ENCODE measurements at places on chromosomes 12 and 14.

GRCh38 chr12:13472690-13473089 is 276.2 kb downstream of the EMP1 start:
- no peak for DNase-seq

GRCh38 chr14:94771906-94772490 is 2.1 kb upstream of the GSC start:
- no peak for DNase-seq

- DNase-seq = no peak
These were observed 765 bp downstream of the TMEM120B start for GRCh38 chr12:121713257-121713777.

- DNase-seq = no peak
These were observed 17.7 kb upstream of the POP5 start for GRCh38 chr12:120598674-120599463.

DNA sequence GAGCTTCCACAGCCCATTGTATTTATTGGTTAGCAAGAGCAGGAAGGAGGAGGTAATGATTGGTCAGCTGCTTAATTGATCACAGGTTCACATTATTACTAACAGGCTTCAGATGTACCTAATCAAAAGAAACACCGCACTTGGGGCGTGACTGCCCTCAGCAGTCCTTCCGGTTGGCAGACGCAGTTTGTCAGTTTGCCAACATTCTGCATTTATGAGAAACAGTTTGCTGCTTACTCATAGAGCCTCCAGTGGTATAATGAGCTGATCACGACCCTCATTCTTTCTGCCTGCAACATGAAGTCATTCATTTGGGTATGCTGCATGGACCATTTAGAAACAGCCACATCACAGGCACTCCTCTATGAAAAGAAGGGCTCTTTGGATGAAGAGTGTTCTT is 42.5 kb upstream of the PPM1H start:
- DNase-seq = no peak

GRCh38 chr12:46263140-46264016 is 5.5 kb downstream of the SLC38A1 start:
- no peak for DNase-seq

GRCh38 chr12:42733911-42734310 is 144.4 kb upstream of the PRICKLE1 start:
- no peak for DNase-seq

DNA sequence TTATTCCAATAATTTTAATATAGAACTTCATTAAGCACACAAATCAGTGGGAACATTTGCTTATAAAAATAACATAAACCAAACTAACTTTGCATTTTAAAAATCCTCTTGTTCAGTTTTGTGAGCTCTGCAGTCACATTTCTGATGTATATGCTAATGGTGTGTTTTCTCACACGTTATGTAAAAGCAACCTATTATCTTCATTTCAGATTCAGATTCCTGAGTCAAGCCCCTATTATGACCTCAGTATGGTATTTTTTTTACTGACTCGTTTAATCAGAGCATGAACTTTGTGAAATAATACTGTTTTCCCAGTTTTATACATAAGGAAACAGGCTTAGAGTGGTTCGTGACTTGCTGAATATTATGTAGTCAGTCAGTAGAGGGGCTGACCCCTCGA is 394.0 kb downstream of the TMEM117 start:
- DNase-seq = no peak

GRCh38 chr12:50953047-50953446 is 703 bp downstream of the HIGD1C start:
- DNase-seq = no peak

GRCh38 chr12:49201595-49202295 is 12.9 kb upstream of the TUBA1A start:
- DNase-seq = no peak

- no peak for DNase-seq
These were observed 37.4 kb downstream of the SLC6A12 start for GRCh38 chr12:176321-177181.

DNA sequence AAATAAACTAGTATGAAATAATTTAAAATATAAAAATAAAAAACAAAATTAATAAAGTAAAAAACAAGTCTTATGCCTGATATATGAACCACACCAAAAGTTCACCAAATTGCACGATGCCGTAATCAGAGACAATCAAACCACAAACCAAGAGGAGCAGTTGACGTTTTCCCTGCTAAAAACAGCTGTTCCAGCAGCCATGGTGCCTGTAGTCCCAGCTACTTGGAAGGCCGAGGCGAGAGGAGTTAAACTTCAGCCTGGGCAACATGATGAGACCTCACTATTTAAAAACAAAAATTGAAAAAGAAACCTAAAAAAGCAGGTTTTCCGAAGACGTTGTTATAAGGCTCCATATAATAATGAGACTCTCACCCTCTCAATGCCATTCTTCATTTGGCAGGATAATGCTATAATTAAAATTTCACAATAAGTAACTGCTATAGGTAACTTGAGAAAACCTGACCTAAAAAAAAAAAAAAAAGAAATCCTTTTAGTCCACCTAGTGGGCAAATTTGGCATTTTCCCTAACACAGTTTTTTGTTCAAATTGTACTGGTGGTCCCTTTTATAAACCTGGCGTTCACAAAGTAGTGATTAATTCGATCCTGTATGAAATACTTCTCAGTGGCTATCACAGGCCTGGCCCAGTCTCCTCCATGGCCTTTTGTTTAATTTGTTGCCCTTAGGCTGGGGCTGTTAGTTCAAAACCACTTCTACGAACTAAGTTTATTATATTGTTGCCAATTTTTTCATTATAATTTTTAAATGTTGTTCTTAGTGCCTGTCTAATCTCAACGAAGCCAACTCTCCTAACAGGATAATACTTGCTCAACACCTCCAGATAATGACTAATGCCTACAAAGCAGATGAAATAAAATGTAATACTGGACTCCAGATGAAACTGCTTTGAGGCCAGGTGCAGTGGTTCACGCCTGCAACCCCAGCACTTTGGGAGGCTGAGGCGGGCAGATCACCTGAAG is 62.1 kb downstream of the TNFAIP2 start:
- no peak for DNase-seq

- DNase-seq = no peak
These were observed 43.1 kb upstream of the GPHB5 start for GRCh38 chr14:63361790-63362189.

- no peak for DNase-seq
These were observed 220.3 kb downstream of the ASCL1 start for GRCh38 chr12:103177639-103178255.

DNA sequence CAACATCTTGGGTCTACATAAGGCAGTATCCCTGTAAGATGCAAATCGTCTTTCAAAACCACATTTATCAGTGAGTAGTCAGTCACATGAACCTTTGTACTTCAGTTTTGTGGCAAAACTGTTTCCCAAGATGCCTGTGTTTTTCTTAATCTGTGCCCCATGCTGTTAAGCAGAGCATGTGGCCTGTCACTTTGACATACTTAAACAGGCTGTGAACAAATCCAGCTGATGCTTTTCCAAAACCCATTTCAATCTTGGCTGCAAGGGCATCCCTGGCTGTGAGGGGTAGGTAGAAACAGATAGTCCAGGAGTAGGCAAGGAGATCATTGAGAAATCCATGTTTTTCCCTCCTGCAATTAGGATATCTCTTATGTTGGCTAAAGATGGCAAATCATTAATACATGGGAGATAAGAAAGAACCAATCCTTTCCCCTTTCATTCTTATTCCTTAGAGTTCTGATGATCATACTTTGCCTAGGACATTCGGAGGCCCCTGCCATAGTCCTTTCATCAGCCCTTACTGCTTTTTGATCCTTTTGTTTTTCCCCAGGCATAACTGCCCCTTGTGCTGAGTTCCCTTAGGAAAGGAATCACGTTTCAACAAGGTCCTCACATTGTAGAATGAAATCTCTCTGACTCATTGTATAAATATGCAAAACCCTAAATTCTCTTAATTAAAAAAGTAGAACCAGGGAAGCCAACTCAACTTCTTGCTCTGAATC is 121.1 kb upstream of the EEA1 start:
- no peak for DNase-seq

DNA sequence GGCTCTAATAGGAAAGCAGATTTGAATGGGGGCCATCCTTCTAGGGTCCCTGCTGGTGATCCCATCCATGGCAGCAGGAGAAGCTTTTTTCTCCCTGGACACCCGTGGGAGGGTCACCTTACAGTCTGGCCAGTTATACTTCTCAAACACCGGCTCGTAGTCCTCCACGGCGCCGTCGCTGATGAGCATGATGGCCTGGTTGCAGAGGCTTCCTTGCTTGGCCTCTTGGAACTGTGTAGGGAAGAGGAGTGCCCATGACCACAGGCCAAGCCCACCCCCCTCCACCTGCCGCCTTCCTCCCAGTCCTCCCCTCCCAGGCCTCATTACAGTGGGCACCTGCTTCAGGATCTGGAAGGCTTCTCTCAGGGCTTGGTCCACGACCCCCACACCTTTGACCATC is 33.8 kb downstream of the CACNA2D4 start:
- no peak for DNase-seq

DNA sequence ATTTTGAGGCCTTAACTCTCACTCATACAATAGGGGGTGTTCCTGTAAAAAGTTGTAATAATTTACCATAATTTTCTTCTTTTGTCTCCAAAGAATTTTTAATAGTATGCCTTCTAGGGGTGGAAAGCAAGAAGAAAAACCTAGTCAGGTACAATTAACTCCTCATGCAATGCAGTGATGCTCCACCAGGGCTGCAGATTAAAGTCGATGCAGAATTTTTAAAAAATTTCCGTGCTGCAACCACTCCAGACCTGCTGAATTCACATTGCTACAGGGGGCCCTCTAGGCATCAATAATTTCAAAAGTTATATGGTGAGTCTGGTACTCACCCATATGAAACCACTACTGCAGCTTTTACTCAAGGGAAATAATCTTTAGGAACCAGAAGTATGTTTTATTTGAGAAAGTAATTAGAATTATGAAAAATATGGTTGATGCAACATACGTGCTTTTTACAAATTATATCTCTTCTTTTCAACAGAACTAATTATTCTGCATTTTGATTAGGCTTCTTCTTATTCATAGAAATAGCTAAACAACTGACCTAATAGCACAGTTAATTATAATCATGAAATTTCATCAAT is 353.2 kb downstream of the BCAT1 start:
- no peak for DNase-seq

DNA sequence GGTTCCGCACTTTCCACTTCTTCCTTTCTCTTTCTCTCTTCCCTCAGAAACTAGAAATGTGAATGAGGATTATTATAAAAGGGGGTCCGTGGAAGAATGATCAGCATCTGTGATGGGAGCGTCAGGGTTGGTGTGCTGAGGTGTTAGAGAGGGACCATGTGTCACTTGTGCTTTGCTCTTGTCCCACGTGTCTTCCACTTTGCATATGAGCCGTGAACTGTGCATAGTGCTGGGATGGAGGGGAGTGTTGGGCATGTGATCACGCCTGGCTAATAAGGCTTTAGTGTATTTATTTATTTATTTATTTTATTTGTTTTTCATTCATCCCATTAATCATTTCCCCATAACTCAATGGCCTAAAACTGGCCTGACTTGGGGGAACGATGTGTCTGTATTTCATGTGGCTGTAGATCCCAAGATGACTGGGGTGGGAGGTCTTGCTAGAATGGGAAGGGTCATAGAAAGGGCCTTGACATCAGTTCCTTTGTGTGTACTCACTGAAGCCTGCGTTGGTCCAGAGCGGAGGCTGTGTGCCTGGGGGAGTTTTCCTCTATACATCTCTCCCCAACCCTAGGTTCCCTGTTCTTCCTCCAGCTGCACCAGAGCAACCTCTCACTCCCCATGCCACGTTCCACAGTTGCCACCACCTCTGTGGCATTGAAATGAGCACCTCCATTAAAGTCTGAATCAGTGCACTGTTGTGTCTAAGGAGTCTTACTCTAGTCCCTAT is 4.6 kb upstream of the ATN1 start:
- DNase-seq = no peak

GRCh38 chr12:66751432-66752113 is 72.7 kb upstream of the GRIP1 start:
- DNase-seq = no peak

DNA sequence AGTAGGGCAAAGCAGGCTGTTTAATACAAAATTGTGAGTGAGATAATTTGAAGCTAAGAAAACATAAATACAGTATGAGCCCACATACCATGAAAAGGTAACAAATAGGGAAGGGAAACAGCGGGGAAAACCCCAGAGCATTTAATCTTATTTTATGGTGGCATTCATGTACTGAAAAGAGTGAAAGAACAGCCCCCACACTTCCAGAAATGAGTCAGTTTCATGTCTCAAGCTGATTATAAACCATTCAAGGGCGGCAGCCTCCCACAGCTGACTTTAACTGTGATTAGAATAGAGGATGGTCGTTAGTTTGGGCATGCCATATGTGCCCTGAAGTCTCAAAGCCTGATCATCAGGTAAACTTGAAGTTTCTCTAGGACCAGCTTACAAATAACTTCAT is 64.5 kb downstream of the FOXG1 start:
- DNase-seq = peak; percentile 2

GRCh38 chr12:1474041-1474573 is 120.3 kb downstream of the FBXL14 start:
- DNase-seq = no peak

- no peak for DNase-seq
These were observed 57.3 kb downstream of the DAD1 start for GRCh38 chr14:22531451-22532344.

DNA sequence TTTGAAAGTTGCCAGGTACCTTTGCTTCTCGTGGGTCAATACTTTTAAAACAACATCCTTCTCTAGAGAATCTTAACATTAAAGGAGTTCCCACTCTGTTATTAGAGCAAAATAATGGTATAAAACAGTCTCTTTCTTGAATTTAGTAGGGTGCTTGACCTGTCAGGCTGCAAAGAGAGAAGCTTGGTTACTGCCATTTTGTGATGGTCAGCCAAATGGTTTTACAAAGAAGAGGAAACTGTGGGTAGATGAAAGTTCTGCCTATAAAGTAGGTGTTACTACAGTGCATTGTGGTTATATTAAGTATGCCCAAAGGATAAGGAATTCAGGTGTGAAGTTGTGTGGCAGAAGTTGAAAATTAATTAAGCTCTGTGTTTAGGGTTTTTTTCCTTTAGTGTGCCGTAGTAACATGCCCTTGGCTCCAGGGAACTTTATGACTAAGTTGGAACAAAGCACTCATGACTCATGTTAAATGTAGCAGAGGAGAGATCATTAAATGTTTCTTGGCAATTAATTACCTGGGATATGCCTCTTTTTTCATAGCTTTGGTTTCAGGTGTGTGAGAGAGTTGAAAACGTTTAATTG is 354.0 kb upstream of the KITLG start:
- DNase-seq = no peak

- DNase-seq = no peak
These were observed 21.0 kb downstream of the VASH1 start for GRCh38 chr14:76782115-76782884.
